Eye (tissue), 1 donor: ENCODE measurements at places on chromosomes 1 and 21.
A peak's percentile ranks its signal among the peaks of the same experiment; 100 is the strongest.

- DNase-seq: peak; percentile 91
Observed at GRCh38 chr1:183416850-183417771, 1.1 kb downstream of the NMNAT2 start.

DNA sequence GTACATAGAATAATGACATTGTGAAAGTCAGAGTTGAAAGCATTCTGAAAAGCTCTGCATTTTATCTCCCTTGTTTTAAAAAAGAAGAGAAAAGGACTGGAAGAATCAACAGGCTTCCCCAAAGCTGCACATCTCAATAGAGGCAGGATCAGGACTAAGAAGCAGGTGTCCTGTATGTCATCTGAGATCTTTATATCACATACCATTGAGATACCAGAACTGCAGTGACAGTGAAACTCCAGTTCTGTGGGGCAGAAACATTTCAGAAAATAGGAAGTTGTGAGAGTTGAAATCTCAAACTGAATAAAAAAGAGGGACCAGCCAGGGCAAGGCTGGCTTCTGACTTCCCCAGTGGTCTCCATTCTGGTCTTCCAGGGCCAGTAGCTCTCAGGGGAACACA is 33.0 kb upstream of the SH2D1B start:
- DNase-seq: no peak

DNA sequence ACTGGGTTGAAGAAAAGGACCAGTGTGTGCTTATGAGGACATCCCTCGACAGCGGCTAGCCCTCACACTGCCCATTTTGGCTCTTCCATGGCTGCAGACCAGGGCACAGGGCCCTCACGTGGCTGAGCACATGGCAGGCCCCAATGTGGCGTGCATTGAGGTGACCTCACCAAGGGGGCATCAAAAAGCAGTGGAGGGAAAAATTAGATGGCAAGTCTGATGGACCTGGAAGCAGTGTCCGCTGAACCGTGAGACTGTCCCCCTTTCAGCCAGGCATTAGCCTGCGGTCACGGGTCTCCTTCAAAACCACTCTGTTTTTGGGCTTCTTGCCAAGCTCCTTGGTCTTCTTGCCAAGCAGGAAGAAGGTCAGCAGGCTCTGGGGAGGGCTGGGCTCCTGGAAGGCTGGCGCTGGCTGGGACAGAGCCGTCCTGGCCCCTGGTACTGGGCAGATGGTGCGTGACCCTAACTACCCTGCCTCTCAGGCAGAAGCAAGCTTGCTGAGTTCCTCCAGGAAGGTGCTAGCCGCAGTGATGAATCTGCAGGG is 30.8 kb downstream of the TRIM67 start:
- peak; percentile 82 for DNase-seq

DNA sequence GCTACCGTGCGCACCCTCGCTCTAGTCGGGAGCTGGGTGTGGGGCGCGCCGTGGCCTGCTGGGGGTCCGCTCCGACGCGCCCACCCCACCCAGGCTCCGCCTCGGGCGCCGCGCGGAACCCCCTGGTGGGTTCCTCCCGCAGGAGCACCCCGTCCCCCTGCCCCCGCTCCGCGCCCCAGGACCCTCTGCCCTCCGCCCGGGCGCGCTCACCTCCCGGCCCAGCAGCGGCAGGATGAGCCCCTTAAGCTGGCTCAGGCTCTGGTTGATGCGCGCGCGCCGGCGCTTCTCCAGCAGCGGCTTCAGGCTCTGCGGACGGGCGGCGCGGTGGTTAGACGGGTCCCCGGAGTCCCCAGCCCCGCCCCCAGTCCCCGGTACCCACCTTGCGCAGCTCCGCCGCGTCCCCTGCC is 319 bp downstream of the HES2 start:
- DNase-seq: peak; percentile 60

GRCh38 chr1:119829625-119830024 is 18.4 kb upstream of the REG4 start:
- DNase-seq: peak; percentile 17
